T47D (cell line): ENCODE measurements at places on chromosomes 12 and 14.

- DNase-seq = no peak
Observed at GRCh38 chr14:33254342-33254741, 315.7 kb downstream of the NPAS3 start.

- no peak for DNase-seq
Observed at GRCh38 chr12:94819011-94819410, 168.7 kb upstream of the TMCC3 start.

DNA sequence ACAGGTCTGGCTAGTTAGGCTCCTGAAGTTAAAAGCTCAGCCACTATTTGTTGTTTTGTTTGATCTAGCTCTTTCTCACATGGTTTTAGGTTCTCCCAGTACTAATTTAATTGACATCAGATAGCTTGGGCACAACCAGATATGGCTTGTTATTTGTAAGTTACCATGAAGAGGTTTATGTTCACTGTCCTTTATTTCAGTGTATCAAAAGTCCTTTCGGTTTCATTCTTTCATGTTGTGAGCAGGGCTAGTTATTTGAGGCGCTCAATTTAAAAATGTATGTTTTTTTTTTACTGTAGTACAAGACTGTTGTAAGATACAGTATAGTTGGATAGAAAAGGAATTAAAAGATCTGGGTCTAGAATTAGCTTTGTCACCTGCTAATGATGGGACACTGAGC, 7.0 kb downstream of the GPX2 start:
- DNase-seq = no peak

DNA sequence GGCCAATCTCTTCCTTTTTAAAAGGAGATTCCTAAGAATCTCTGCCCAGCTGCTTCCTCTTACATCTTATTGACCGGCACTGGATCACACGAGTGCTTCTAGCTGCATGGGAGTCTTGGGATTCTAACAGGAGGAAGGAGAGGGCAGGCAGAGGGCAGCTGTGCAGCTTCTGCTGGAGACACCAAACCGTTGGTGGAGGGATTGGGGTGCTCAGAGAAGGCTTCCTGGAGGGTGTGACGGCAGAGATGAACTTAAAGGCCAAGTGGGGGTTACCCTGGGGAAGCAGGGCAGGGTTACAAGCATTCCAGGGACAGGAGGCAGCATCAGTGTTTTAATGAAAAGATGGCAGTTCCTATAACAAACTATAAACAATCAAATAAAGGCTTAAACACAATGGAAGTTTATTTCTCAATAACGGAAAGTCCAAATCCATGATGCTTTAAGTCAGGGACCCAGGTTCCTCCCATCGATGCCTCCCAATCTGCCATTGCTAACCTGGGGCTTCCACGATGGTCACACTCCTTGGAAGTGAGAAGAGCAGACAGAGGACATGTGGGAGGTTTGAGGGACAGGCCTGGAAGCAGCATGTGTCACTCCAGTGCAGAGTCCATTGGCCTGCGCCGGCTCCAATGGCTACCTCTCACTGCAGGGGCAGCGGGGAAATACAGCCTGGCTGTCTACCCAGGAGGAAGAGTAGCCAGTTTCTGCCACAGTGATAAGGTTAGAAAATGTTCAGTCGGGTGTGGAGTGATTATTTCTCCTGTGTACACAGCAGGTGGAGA, 53.1 kb upstream of the DDX11 start:
- no peak for DNase-seq

- DNase-seq = peak; percentile 12
Observed at GRCh38 chr14:66782853-66783252, 274.9 kb downstream of the GPHN start.

- no peak for DNase-seq
Observed at GRCh38 chr14:81557146-81557545, 23.5 kb upstream of the SEL1L start.

- DNase-seq = no peak
Observed at GRCh38 chr12:111747333-111747732, 19.4 kb upstream of the ALDH2 start.

DNA sequence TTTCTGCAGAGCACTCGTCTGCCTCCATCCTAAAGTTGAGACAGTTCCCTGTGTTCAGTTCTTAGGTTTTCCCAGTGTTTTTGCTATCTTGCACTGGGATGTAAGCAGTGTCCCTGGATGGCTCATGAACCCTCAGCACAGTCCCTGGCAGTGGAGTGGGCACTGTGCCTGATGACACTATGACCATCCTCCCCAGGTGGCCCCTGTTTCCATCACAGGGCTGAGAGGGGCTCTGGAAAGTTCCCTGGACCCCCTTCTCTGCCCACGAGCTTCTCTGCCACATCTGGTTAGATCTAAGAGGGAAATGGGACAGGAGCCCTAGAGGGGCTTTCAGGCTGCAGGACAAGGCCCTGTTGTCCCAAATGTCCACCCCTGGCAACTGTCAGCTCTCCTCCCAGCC, 249.8 kb upstream of the SFSWAP start:
- DNase-seq = no peak

DNA sequence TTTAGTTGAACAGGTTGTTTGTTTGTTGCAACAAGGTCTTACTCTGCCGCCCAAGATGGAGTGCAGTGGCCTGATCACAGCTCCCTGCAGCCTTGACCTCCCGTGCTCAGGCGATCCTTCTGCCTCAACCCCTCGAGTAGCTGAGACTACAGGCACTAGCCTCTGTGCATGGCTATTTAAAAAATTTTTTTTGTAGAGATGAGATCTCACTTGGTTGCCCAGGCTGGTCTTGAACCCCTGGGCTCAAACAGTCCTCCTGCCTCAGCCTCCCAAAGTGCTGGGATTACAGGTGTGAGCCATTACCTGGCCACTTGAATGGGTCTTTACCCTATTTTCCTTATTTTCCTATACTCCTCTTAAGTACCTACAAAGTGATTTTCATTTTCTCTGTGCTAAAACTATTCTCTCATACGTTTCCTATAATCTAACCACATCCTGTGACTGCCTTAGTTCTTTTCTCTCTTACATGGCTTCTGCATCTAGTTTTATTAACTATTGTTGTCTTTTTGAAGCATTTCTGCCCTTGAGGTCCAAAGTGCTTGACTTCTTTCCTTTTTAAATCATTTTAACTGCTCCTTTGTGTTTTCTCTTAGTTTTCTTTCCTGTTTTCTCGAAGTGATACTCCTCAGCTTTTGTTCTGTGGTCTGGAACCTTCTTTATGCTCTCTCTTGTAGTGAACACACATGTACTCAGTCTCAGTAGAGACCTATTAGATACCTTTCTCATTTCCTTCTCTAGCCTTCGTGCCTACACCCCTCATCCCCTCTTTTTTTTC, 14.1 kb downstream of the GPX2 start:
- DNase-seq = no peak

- DNase-seq = no peak
Observed at GRCh38 chr14:85853996-85854526, 324.1 kb downstream of the FLRT2 start.

DNA sequence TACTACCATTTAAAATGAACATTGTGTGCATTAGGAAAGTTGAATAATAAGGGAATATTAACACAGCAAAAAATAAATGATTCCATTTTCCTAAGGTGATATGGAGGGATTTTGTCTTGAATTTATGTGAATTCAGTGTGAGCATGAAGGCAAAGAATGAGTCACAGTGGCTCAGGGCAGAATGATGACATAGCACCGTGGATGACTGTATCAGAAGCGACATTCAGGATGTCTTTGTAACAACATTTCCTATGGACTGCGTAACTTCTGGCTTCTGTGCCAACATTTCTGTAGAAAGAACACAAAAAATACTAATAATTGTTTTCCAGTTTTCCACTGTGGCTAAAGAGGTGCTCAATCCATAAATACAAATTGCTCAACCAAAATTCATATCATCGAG, 54.6 kb downstream of the TTC8 start:
- DNase-seq = no peak

- DNase-seq = no peak
Observed at GRCh38 chr12:52003016-52003550, 3.7 kb upstream of the TAMALIN start.

DNA sequence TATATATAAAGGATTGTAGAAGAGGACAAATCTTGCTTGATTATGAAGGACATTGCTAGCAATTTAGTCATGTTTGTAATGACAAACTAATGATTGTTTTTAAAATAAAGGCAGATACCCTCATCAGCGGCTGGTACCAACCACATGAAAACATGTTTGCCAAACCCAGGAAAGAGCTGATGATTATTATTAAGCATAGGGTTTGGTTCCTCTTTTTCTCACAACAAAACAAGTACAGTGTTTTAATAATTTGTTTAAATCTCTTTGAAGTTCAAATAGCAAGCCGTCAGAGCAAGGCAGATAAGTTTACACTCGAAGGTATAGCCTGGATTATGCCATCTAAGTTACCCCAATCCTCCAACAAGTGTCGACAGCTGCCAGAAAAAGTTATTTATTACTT, 5.3 kb upstream of the SINHCAF start:
- DNase-seq = no peak

DNA sequence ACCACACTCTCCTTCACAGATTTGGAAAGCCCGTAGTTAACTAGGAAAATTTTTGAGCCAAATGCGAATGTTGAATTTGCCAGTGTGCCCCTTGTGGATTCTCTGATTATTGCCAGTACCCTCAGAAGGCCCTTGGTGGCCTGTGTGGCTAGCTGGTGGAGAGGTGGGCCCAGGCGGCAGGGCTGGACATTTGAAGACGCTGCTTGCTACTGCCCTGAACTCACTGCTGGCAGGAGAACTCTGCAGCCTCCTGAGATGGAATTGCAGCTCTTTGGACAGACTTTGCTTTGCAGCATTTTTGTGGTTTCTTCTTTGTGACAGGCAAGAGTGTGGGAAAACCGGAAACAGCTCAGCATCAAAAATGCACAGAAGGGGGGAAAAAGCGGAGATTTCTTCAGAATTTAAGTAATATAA, 97.6 kb downstream of the TGFB3 start:
- peak; percentile 45 for DNase-seq

DNA sequence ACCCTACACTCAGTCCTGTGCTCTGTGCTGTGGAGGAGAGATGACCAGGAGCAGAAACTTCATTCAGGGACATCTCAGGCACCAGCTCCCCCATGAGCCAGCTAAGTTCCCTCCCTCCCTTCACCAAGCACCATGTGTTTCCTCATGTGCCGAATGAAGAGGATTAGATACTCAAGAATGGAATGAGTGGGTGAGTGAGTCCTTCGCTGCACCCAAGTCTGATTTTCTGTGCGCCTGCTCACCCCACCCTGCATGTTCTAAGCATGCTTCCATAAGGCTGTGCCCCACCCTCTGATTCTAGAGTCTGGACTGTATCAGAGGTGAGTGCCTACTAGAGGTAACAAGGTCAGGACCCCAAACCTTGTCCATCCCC, 12.1 kb downstream of the SERPINA5 start:
- DNase-seq = no peak

DNA sequence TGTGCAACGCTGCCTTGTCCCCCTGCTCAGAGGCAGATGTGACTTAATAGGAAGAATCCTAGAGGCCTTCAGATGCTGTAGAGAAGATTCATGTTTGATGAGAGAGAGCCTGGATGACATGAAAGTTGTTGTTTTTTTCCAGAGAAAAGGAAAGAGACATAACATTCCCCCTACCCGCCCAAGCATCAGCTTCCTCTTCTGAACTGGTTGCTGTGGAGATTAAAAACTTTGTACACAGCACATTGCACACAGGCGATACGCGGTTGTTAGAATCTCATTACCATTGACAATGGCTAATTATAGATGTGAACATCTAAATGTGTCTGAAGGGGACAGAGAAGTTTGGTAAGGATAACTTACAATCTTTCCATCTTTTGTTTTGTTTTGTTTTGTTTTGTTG, 13.6 kb upstream of the ETFBKMT start:
- no peak for DNase-seq

- DNase-seq = no peak
Observed at GRCh38 chr12:67524861-67525616, 123.5 kb upstream of the DYRK2 start.

GRCh38 chr14:100619396-100620254, 32.4 kb upstream of the BEGAIN start:
- DNase-seq = no peak

GRCh38 chr12:93221841-93222240, 155.9 kb upstream of the NUDT4 start:
- no peak for DNase-seq

- no peak for DNase-seq
Observed at GRCh38 chr14:58100735-58101368, 51.2 kb downstream of the ARMH4 start.

GRCh38 chr12:90393089-90393488, 561.9 kb downstream of the CCER1 start:
- DNase-seq = no peak

GRCh38 chr12:24895612-24896011, 53.3 kb downstream of the BCAT1 start:
- DNase-seq = no peak

DNA sequence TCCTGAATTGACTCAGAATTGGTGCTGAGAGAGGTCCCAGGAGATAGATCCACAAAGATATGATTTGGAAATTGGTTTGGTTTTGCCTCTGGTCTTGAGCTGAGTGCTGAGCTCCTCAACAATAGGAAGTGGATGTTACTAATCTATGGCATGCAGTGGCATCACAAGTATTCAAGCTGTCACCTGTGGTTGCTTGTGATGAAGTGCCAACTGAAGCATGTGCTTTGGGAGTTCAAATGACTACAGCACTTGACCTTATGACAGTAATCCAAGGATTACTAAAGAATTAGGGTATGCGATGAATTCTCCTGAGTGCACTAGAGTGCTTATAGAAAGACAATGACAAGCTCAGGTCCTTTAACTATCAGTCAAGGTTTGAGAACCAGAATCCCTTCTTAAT, 406.2 kb downstream of the NOVA1 start:
- no peak for DNase-seq

DNA sequence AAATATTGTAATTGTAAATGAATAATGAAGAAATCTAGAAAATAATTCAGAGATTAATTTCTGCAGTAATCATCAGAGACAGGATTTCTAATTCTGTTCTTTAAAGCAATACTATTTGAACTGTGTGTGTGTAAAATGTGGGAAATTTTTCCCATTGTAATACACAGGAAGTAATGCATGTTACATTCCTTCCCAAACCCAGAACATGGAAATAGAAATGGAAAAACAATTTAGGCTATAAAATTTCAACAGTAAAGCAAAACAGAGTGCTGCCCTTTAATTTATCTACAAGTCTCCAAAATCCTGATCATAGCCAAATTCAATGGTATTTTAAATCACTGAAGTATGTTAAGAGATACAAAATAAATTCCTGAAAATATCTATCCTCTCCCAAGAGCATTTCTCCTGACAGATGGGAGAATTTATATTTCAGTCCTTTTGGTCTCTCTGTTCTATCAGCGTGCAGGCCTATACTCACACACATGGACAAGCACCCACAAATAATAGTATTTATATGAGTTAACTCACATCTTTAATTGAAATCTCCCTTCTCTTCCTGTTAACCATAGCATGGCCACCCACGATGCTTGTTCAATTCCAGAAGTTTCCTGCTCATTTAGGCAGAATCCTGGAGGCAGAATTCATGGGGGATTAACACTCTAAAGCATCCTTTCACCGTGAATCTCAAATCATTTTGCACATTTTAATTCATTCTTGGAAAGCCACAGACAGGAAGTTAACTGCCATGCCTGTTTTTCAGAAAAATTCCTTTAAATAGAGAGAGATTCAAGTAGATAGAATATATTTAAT, 1465.4 kb upstream of the FLRT2 start:
- DNase-seq = no peak

GRCh38 chr14:72792051-72792788, 101.7 kb downstream of the DPF3 start:
- no peak for DNase-seq

- DNase-seq = no peak
Observed at GRCh38 chr14:52351233-52352060, 37.3 kb downstream of the PTGER2 start.
